ENCODE measurements at places on chromosomes 5 and 9.

- DNase-seq: no peak
Observed at GRCh38 chr5:37448941-37449340, 69.8 kb downstream of the WDR70 start.

DNA sequence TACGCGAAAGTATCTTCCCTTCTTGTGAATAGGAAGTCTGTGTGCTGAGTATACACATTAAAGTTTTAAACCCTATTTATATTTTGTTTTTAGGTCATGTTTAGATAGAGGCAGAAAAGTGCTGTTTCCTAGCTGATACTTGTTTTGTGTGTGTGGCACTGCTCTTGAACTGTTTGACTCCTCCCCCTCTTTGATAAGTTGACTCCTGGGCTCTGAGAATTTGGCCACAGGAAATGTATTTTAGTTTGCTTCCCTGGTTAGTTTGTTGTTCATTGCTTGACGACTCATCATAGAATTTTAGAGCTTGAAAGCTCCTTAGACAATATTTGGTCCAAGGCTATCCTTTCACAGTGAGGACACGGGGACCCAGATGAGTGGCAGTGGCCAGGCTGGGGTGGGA is 2.0 kb upstream of the CDC14B start:
- no peak for DNase-seq

DNA sequence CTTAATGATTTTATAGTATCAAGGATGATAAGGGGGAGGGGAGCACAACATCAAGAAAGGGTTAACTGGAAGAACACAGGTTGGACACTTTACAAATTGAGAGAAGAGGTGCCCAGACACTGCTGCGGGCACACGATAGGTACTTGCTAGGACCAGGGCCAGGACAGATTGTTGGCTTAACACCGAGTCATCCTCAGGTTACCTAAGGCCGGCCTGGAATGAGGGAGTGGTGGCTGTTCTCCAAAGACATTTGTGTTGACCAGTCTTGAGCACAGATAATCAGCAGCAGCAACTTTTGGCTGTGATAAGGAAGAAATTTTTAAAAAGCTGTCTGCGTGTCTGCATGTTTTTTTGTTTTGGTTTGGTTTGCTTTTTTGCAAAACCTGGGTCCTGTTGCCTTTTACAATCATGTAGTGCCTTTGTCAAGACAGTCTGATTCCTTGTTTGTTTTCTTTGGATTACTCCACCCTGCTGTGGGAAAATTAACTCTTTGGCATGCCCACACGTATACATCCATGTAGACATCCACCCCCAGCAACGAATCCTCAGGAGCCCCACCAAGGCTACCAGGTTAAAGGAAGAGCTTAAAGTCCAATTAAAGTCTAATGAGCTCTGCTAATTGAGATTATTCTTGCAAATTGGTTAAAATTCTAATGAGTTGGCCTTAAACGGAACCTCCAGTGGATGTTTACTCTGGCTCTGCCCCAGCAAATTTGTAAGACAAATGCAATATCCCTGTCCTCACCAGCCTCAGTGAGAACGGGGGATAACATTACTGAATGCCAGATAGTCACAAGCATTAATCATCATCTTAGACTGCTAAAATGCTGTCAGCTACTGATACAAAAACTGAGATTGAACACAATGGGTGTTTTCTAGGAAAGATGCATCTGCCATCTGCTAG is 382.3 kb downstream of the ACTL7B start:
- DNase-seq: peak; percentile 35

- DNase-seq: no peak
Observed at GRCh38 chr5:66860199-66860975, 264.2 kb downstream of the MAST4 start.

- DNase-seq: no peak
Observed at GRCh38 chr5:171848006-171848405, 62.4 kb downstream of the SMIM23 start.

DNA sequence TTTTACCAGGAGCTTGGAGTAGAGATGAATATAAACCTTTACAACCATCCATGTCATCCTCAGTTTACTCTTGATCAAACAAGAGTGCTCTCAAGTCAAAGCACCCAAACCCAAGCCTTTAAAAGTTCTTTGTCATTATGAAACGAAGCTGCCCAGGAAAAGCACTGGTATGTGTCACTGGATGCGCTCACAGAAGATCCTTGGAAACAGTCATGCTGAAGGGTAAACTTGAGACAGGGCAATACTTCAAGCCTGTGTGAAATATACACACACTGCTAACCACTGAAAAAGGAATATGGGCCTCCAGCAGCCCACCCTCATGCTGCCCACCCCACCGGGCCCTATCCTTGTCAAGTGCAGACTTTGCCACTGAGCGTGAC is 84.5 kb downstream of the PRRT1B start:
- no peak for DNase-seq

GRCh38 chr9:137032858-137033257 is 970 bp upstream of the FUT7 start:
- no peak for DNase-seq

GRCh38 chr9:23638011-23638410 is 188.0 kb downstream of the ELAVL2 start:
- DNase-seq: no peak

DNA sequence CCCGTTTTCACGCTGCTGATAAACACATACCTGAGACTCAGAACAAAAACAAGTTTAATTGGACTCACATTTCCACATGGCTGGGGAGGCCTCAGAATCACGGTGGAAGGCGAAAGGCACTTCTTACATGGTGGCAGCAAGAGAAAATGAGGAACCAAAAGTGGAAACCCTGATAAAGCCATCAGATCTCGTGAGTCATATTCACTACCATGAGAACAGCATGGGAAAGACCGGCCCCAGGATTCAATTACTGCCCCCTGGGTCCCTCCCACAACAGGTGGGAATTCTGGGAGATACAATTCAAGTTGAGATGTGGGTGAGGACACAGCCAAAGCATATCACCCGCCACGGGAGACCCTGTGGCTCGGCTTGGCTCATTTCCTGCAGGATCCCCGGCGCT is 20.2 kb downstream of the EXD3 start:
- no peak for DNase-seq

- no peak for DNase-seq
Observed at GRCh38 chr9:101574731-101575333, 19.9 kb downstream of the PPP3R2 start.

DNA sequence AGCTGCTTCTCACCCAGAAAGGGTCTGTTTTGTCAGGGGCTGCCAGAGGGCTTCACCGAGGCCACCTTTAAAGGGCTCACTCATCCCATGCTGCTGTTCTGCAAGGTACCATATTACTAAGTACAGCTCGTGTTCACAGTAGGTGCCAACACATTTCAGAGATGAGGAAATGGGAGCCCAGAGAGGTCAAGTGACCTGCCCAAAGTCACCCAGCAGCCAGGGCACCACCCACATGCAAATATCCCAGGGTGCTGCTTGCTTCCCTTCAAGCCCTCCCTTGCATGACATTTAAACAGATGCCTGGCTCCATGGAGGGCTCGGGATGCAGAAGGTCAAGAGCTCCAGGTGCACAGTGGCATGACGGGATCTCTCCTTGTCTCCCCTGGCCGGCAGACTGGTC is 123.5 kb upstream of the SARDH start:
- DNase-seq: no peak

GRCh38 chr9:130329061-130329460 is 63.5 kb downstream of the HMCN2 start:
- DNase-seq: no peak

- DNase-seq: no peak
Observed at GRCh38 chr5:179906795-179907555, 722 bp downstream of the TBC1D9B start.
